Inflammatory macrophage (primary cell): ENCODE measurements at places on chromosomes 7 and 10.

- no peak for DNase-seq
Observed at GRCh38 chr10:111885919-111886318, 297.6 kb downstream of the GPAM start.

DNA sequence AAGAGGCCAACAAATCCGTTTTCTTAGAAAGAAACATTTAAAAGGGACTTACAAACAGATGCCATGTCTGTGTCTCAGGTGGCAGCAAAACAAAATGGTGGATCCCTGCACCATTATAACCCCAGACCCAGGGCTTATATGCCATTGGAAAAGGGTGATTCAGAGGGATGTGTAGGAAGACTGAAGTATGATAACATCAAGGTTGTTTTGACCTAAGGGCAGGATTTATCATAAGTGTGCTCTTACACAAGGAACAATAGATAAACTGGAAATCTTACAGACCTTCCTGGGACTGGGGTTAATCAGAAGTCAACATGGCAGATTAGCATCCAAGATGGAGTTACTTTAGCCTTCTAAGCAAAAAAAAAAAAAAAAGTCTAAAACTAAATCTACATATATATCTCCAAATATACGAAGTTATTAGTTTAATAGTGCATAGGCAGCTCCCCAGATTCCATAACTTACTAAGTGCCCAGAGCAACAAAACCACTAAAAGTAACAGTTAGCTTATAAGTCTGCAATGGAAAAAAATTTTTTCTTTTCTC lies 34.3 kb upstream of the WNT16 start:
- no peak for DNase-seq

DNA sequence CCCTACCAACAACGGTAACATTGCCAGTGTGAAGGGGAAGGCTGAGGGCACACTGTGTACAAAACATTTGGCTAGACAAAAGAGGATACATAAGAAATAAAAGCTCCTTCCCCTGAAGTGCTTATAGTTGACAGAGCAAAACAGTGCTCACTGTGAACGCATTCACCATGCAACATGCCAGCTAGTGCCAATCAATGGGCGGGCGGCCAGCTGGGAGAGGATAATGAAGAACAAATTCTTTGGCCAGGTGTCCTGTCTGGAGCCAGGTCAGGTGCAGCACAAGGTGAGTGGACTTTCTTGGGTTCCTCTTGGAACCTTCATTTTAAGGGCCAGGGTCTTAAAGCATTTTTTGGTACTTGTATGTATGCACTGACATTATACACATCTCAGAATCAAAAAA lies 106.1 kb downstream of the ICA1 start:
- DNase-seq = no peak

GRCh38 chr10:78361031-78361430 lies 327.4 kb downstream of the RPS24 start:
- DNase-seq = no peak

GRCh38 chr10:29012926-29013554 lies 275.8 kb upstream of the LYZL1 start:
- no peak for DNase-seq

GRCh38 chr7:34839645-34840044 lies 181.6 kb downstream of the NPSR1 start:
- DNase-seq = no peak

GRCh38 chr10:126940670-126941310 lies 35.6 kb downstream of the DOCK1 start:
- DNase-seq = no peak

DNA sequence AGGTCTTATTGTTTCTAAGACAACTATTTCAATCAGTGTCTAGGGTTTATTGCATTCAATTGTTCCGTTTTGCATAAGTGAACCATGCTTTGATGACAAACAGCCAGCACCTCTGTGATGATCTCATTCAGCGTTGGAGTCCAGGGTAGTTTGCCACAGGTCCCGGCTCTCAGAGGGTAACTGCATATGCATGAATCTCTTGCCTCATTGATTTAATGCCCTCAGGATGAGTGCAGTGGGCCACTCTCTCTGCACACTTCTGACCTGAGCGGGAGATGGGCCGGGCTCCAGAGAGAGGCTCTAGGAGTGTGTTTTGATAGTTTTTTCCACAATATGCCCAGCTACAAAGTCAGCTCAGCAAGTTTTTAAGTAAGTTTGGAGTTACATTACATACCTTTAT lies 83.9 kb downstream of the HECW1 start:
- DNase-seq = no peak

DNA sequence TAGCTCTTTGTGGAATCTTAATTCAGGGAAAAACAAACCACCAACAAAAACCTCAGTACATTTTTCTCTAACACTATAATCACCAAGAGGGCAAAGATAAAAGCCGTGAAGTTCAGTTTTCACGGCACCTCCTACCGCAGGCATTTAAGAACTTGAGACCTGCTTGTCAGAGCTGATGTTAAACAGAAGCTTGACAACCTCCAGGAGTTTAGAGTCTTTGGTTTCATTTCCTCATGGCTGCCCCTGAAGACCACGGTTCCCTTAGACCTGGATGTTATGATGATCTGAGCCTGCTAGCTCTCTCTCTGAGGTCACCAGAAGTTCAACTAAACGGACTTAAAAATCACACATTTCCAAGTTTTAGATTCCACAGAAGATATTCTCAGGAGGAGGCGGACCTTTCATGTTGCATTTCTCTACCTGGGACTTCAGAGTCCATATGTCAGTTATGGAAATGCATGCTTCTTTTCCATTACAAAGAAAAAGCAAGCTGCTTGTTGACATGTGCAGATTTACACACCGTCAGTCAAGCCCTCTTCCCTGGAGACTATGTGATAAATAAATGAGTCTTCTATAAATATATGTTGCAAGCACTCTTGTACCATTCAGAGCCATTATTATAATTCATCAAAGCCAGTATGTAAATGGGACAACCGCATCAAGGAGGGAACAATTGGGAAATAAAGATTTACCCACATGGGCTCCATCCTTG lies 258.0 kb downstream of the GFRA1 start:
- no peak for DNase-seq

DNA sequence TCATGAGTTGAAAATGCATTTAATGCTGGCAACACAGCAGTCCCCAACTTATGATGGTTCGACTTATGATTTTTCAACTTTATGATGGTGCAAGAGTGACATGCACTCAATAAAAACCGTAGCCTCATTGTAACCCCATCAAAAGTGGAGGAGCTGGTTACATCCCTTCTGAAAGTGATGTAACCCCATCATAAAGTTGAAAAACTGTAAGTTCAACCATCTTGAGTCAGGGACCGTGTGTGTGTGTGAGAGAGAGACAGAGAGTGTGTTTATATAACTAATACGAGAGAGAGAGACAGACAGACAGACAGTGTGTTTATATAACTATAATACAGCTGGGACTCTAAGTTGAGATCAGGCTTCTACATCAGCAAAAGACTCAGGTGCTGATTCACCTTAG lies 21.0 kb downstream of the ANXA11 start:
- peak; percentile 47 for DNase-seq

GRCh38 chr7:137025469-137026175 lies 157.2 kb downstream of the CHRM2 start:
- DNase-seq = no peak

- DNase-seq = peak; percentile 6
Observed at GRCh38 chr10:119373294-119374102, 166.1 kb downstream of the GRK5 start.

DNA sequence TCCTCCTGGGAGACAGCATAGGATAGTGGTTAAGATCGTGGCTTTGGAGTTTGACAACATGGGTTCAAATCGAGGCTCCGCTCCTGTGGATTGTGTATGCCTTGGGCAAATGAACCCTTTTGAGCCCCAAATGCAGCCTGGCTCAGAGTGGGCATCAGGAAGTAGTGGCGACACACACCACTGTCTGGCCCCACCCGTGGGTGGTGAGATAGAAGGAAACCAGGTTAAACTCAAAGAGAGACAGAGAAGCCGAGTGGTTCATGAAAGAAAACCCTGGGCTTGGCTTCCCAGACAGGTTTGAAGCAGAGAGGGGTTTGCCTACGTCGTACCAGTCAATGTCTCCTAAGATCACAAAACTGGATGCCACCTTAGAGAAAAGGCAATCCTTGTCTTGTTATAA lies 57.7 kb downstream of the PRTFDC1 start:
- no peak for DNase-seq
